ENCODE measurements at places on chromosomes 7 and 10. TPM values are rescaled to one million over a fixed set of nuclear protein-coding genes. Genes with fewer than 3 reads are reported as not detected.

- no peak for DNase-seq
These were observed 1.3 kb downstream of the TSPAN13 start for GRCh38 chr7:16754856-16755317.

PRLHR gene
- not detected for total RNA-seq

GRCh38 chr10:124624895-124625294 lies 119.3 kb downstream of the FAM53B start:
- DNase-seq: no peak

PRKG1 gene
- total RNA-seq: 8.9 TPM

SNX8 gene
- 28.2 TPM for total RNA-seq

WIPF3 gene
- total RNA-seq: 2.5 TPM

DNA sequence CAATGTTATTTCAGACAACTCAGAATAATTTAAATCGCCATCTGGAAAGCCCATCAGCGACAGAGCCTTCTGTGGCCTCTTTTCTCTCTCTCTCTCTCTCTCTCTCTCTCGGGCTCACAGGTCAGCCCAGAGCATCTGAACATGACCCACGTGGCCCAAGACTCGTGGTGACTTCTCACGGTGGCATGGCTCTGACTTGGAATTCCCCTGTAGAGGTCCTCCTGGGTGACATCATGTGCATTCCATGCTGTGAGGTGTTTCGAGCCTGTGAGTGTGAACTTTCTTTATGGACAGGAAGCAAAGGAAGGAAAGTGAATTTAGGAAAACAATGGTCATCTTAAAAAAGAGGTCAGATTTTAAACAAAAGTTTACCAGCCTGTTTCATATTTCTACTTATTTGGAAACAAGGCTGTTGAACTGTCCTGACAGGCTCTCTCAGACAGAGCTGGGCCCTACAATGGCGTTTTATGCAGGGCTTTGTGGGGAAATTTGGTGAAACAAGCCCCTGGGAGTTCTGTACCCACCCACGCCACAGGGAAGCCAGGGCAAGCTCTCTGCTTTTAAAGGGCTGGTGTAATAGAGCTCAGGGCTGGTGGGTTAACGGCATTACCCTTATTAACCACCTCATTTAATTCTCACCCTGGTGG lies 359.7 kb upstream of the ZNF32 start:
- no peak for DNase-seq

LRRC61 gene
- 38.3 TPM for total RNA-seq

DNA sequence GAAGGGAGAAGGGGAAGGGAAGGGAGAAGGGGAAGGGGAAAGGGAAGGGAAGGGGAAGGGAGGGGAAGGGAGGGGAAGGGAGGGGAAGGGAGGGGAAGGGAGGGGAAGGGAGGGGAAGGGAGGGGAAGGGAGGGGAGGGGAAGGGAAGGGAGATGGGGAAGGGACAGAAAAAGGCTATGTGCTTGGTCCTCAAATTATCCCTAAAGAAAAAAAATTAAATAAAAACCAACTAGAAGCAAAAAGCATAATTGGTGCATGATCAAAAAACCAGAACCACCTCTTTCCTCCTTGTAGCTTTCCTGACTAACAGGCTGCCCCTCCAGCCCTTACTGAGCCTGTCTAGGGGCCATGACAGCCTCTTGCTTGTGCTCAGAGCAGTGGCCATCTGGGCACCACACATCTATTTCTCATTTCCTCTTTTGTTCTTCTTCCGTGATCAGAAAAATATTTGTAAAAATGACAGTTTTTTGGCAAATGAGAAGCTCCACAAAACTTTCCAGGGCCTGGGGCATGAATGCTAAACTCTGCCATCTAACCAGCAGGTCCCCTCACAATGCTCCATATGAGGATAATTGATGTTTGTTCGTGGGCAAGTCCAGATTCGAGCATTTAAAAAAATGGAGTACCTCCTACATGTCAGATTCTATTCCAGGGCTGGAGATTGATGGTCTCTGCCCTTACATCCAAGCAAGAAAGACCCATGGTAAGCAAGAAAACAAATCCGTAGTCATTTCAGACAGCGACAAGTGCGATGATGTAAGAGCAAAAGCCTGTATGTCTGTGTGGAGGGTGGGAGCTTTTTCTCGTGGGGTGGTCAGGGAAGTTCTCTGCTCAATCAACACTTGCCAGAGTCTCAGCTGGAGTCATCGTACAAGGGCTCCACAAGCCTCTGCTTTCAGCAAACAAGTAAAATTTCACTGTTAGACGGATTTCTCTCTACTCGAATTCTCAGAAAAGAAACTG lies 320.9 kb downstream of the WDR11 start:
- DNase-seq: no peak

GRCh38 chr10:1410469-1411395 lies 326.6 kb downstream of the ADARB2 start:
- peak; percentile 27 for DNase-seq

- no peak for DNase-seq
These were observed 19.1 kb downstream of the ADAM12 start for GRCh38 chr10:126369125-126369710.

SSC4D gene
- total RNA-seq: 25.5 TPM
